A375 (cell line): ENCODE measurements at places on chromosomes 7 and 10. TPM values are rescaled to one million over a fixed set of nuclear protein-coding genes. Genes with fewer than 3 reads are reported as not detected.

The SAP25 gene
- not detected in 2 replicates for total RNA-seq

The PNLIP gene
- total RNA-seq: not detected in 2 replicates

The MEST gene
- total RNA-seq: 2.6 and 3.6 TPM in 2 replicates

The GCK gene
- not detected in 2 replicates for total RNA-seq

The DRGX gene
- total RNA-seq: not detected in 2 replicates

The HOXA10 gene
- total RNA-seq: 14.8 and 16.1 TPM in 2 replicates
